NCI-H1436 treated with DMSO at 0.1 percent for 48 hours (cell line): ENCODE measurements at places on chromosomes 16 and 17.

DNA sequence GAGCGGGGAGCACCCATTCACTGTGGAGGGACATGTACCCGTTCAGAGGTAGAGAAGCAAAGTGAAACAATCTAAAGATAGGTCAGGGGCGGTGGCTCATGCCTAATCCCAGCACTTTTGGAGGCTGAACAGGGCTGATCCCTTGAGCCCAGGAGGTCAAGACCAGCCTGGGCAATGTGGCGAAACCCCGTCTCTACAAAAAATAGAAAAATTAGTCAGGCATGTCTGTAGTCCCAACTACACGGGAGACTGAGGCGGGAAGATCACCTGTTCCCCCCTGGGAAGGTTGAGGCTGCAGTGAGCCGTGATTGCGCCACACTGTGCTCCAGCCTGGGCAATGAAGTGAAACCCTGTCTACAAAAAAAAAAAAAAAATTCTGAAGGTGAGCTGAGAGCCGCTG is 21.7 kb downstream of the MYL4 start:
- DNase-seq: no peak

- DNase-seq: no peak
Observed at GRCh38 chr17:77491921-77492445, 351.2 kb downstream of the SEC14L1 start.

DNA sequence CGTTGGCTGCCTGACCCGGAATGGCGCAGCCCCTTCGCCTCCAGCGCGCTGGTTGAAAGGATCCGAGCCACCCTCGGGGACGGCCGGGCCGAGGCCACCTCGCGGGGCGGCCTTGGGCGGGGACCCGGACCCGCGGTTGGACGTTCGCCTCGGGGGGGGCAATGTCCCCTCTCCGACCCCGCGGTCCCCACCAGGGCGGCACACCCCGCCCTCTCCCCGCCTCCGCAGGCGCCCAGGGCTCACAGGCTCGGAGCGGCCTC is 1.0 kb upstream of the SOX8 start:
- DNase-seq: no peak

GRCh38 chr16:66509576-66509975 is 40.3 kb downstream of the TK2 start:
- no peak for DNase-seq

- DNase-seq: no peak
Observed at GRCh38 chr16:85029408-85029784, 1.8 kb downstream of the KIAA0513 start.

DNA sequence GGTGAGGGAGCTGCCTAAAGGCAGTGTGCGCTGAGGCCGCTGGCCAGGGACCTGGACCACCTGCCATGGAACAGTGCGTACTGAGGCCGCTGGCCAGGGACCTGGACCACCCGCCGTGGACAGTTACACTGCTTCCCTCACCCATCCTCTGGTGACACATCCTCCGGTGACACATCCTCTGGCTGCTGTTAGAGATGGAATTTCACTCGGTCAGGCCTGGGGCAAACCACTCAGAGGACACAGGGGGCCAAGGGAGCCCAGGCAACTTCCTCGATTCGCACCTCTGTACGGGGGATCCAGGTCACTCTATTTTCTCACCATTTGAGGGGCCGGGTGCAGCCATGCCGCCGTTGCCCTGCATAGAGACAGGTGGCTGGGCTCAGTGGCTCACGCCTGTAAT is 32.4 kb upstream of the RPTOR start:
- DNase-seq: no peak

- DNase-seq: no peak
Observed at GRCh38 chr17:39597372-39598046, 10.2 kb downstream of the NEUROD2 start.

DNA sequence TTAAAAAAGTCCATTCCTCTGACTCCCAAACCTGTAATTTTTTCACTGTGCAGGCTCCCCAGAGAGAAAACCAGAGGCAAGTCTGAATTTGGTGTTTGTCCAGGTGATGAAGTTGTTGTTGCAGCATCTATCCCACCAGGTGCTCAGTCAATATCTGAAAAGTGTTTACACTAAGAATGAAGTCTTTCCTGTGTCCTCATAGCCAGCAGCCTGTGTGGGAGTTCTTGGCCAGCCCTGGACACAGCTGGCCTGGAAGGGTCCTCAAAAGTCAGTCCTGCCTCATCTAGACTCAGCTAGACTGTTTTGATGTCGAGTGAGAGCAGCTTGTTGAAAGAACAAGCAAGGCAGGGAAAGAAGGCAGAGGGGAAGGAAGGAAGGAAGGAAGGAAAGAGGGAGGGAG is 3.3 kb upstream of the PMP22 start:
- no peak for DNase-seq

DNA sequence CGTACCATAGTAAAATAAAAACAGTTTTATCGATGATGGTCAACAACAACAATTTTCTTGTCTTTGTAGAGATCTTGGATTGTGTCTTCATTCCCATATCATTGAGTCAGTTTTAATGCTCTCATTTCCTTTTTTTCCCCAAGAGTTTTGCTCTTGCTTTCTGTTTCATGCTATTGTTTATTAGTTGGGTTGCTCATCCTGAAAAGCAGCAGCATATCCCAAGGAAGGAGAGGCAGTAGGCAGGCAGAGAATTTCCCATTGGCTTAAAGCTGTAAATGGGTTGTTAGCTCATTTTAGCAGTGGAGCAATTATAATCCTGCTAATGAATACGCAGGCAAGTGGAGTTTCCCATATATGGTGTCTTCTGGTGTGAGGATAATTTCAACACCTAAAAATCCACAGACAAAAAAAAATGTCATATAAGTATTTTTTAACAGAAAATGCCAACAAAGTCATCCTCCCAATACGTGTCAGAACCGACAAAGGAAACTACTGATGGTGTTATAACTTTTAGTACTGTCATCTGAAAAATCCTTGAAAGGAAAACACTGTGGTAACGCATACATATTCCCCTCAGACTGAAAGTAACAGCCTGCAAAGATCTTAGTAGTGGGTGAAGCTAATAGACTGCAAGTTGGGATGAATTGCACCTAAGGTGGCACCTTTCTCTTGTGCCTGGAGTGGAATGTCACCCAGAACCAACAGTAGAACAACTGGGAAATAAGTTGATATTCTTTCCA is 218.3 kb downstream of the FTO start:
- no peak for DNase-seq

DNA sequence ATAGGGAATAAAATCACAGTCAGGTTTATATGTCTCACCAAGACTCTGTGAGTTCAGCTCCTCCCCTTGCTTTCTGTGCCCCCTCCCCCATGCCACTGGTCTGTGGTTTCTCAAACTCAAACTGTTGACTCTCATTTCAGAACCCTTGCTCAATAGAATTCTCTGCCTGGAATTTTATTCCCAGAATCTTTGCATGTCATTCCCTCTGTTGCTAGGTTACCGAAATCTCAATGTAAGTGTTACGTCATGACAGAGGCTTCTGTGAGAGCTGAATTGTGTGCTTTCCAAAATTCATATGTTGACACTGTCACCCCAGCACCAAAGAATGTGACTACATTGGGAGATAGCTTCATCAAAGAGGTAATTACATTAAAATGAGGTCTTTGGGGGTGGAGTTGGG is 1938.8 kb downstream of the TP53TG3F start:
- no peak for DNase-seq

GRCh38 chr16:21524068-21524751 is 75.2 kb upstream of the METTL9 start:
- no peak for DNase-seq

- no peak for DNase-seq
Observed at GRCh38 chr16:71626018-71626857, at the start of gene MARVELD3. Gene MARVELD3 (plus strand): TSS chr16:71626184. CDS start chr16:71626230, 46 bp downstream.

GRCh38 chr17:63171428-63172393 is 205.7 kb downstream of the TANC2 start:
- no peak for DNase-seq

DNA sequence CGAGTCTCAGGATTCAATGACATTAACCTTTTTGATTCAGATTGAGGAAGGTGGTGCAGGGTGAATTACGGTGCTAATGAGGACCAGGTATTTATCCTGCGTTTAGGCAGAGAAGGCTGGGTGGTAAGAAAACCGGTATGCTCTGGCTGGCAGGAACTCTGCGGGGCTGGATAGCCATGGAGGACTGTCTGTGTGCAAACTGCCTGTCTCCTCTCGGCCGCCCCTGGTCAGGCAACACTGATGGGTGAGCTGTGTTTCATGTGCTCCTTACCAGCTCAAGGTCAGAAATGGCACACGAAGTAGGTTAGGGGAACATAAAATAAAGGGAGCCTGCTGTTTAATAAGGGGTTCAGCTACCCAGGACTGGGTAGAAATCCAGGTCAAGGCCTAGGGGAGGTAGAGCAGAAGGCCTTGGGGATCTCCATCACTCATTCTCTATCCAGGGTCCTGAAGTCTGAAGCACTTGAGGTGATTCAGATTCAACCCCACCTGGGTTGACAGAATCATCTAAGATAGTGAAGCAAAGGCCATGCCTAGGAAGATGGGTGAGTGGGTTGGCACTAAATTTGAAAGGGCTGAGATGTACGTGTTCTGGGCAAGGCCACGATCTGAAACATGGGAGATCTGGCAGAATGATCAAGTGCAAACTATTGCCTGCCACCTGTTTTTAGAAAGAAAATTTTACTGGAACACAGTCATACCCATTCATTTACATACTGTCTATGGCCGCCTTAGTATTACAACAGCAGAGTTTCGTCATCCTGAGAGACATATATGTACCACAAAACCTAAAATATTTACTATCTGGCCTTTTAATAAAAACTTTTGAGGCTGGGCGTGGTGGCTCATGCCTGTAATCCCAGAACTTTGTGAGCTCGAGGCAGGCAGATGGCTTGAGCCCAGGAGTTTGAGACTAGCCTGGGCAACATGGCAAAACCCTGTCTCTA is 292.5 kb downstream of the XYLT1 start:
- no peak for DNase-seq

DNA sequence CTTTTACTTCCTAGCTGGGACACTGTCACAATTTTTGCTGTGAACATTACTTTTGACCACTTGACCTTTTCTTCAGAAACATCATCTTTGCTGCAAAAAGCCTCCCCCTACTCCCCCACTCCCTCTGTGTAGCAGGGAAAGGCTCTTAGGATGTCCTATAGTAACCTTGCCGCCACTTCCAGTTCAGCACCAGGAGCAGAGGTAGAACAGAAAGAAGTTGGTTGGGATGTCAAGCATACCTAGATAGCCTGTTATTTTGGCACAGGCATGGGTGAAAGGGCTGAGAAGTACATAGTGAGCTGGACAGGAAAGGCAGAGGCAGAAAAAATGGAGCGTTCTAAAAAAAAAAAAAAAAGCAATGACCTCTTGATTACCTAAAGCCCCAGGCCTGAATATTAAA is 31.3 kb downstream of the SMIM36 start:
- DNase-seq: no peak

- no peak for DNase-seq
Observed at GRCh38 chr16:19463468-19464315, 46.0 kb downstream of the TMC5 start.

DNA sequence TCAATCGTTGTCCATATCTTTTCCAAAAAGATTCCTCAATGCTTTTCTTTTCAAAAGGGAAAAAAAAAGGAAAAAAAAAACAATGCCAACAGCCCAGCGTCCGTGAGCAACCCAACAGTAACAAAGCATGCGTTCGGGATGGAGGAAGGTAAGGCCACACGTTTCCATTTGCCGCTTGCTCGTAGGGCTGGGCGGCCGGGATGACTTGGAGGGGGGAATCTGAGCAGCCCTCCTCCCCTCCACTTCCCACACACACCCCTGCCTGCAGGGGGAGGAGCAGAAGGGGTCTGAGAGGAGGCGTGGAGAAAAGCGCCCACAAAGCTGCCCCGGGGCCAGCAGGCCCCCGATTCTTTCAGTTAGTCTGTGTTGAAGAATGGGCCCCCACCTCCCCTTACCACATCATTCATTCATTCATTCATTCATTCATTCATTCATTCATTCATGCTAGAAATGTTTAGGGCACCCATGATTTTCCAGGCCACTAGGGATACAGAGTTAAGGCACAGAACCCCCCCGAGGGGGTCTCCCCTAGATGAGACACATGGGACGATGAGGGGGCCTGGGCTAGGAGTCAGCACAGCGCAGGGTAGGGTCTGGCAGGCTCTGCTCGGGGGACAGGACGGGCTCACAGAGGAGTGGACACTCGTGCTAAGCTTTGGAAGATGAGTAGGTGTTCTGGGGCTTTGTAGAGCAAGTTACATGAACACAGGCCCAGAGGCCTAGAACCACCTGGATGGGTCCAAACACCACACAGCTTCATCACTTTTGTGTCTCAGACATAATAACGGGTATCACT is 10.9 kb upstream of the TBX2 start:
- DNase-seq: no peak

DNA sequence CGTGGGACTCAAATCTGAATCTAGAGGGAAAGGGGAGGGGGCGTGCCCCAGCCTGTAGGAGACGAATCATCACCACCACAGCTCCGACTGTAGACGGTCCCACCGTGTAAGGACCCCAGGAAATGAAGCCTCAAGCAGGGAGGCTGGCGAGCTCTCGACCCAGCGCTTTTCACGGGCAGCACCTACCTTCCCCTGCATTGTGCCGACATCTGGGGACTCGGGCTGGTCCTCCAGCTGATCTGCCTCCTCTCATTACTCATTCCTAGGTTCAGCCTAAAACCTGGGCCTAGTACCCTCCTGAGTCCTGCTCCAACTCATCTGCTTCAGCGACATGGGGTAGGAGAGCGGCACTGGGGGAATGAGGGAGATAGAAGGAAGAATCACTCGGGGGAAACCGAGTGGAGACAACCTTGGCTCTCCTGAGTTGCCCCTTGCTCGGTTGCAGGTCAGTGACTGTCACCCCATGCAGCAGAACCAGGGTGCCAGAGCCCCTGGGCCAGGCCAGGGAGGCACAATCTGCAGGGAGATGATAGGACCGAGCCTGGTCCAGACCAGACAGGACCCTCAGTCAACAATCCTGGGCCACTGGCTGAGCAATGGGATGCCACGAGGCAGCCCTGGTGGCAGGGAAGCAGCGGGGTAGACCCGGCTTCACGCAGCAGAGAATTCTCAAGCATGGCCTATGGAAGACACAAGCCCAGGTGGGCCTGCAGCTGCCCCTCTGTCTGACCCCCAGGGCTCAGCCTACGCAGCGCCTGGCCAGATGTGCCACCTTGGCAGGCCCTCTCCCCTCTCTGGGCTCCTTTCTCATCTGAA is 833 bp upstream of the BCAR1 start:
- no peak for DNase-seq

GRCh38 chr16:89393738-89394406 is 96.5 kb downstream of the ANKRD11 start:
- no peak for DNase-seq

DNA sequence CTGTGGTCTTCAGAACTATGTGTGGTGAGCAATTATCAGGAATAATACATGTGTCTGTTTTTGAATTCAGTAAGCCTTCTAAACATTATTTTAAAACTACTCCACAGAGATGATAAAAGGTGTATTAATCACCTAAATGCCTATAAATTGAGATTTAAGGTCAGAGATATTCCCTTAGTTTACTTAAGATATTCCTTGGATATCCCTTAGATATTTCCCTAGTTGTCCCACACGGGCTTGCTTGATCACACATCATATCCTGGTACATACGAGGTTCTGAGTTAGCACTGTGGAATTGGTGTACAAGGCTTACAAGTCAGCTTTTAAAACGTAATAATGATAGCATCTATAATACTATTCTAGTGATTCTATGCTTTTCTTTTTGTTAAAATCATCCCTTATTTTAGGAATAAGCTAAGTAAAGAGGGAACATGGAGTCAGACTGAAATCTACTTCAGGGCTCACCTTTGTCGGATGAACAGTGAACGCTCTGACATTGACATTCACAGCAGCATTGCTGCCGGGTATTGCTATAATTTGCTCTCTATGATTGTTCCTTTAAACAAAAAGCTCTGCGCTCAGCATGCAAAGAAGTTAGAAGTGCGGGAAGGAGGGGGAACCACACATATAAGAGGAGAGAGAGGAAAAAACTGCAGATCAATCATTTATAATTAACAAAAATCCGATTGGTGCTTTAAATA is 136.5 kb downstream of the SKAP1 start:
- no peak for DNase-seq
